ENCODE measurements at places on chromosomes 5 and 9. TPM values are rescaled to one million over a fixed set of nuclear protein-coding genes. Genes with fewer than 3 reads are reported as not detected.

DNA sequence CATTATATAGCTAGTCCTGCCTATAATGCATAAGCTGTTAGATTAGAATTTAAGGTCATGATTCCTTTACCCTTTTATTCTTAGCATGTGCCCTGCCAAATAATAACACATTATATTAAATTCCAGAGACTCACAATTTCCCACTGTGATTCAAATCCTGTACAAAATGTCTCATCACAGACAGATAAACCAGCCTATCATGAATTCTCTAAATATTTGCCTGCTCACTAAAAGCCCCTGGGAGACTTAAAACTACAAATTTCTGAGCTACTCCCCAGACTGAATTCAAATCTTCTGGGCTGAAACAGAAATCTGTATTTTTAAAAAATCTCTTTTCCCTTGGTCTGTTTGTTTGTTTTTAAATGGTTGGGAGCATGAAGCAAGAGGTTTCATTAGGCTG lies 32.7 kb downstream of the GAPT start:
- H3K27ac ChIP-seq = no peak overlapping the region
- no peaks in the 10 kb centered on the region for H3K27me3 ChIP-seq
- no peak overlapping the region for H3K4me3 ChIP-seq
- no peaks in the 10 kb centered on the region for H3K4me1 ChIP-seq

The EQTN gene
- not detected for total RNA-seq

DNA sequence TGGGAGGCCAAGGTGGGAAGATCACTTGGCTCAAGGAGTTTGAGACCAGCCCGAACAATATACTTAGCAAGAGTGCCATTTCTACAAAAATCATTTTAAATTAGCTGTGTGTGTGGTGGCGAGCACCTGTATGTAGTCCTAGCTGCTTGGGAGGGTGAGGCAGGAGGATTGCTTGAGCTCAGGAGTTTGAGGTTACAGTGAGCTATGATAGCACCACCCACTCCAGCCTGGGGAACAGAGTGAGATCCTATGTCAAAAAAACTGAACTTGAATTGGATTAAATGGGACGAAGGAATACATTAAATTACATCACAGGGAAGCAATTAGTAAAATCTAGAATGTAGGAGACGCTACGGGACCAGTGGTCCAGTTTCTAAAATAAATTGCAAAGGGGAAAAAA lies 6.4 kb upstream of the ETF1 start:
- no peaks in the 10 kb centered on the region for H3K27me3 ChIP-seq
- DNase-seq = no peak

- DNase-seq = no peak
- no peak overlapping the region for H3K4me3 ChIP-seq
- H3K36me3 ChIP-seq = no peaks in the 10 kb centered on the region
- no peaks in the 10 kb centered on the region for H3K27me3 ChIP-seq
- H3K27ac ChIP-seq = no peak overlapping the region
- no peaks in the 10 kb centered on the region for H3K4me1 ChIP-seq
Observed at GRCh38 chr9:118975736-118976135, 393.5 kb downstream of the BRINP1 start.

DNA sequence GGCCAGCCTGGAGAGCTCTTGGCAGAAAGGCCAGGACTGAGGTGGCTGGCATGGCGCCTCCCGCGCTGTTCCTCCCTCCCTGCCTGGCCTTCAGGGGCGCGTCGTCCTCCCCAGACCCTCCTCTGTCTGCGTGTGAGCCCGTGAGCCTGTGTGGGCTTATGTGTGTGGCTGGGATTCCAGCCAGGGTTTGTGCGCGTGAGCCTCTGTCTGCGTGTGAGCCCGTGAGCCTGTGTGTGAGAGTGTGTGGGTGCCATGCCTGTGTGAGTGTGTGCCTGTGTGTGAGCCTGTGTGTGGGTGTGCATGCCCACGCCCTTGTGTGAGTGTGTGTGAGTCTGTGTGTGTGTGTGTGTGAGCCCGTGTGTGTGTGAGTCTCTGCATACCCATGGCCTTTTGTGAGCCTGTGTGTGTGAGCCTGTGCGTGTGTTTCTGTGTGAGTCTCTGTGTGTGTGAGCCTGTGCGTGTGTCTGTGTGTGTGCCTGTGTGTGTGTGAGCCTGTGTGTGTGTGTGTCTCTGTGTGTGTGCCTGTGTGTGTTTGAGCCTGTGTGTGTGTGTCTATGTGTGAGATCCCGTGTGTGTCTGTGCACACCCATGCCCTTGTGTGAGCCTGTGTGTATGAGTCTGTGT lies 13.0 kb downstream of the RXRA start:
- H3K4me3 ChIP-seq = no peak overlapping the region
- H3K4me1 ChIP-seq = peaks cover 14% of the 10 kb centered on the region
- H3K36me3 ChIP-seq = no peaks in the 10 kb centered on the region
- H3K27me3 ChIP-seq = no peaks in the 10 kb centered on the region
- peak overlapping the region; percentile 33 for H3K27ac ChIP-seq

DNA sequence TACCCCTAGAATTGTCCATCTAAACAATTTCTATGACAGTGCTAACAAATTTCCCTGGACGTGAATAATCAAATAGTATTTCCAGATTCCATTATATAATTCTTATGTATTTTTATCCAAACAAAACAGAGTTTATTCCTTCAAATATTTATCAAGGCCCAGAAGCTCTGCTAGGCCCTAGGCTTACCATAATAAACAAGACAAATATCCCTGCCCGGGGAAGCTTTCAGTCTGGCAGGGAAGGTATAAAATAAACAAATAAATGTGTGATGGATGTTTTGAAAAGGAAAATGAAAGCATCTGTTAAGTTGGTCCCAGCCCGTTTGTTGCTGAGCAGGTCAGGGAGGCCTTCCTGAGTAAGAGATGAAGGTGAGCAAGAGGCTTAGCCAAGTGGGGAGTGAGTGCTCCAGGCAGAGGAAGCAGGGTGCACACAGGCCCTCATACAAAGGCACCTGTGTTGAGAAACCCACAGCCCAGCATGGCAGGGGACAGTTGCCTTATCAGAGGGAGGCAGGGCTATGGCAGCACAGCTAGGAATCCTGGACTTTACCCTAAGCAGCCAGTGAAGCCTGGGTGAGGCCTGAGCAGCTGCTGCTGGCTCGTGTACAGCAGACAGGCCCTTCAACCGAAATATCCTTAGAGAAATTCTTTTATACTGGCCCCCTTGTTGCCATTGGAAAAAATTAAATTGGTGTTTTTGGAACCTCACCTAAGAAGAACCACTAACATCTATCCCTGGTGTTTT lies 7.7 kb upstream of the SLC35D2 start:
- no peaks in the 10 kb centered on the region for H3K27me3 ChIP-seq
- no peaks in the 10 kb centered on the region for H3K36me3 ChIP-seq
- no peak overlapping the region for H3K4me3 ChIP-seq
- no peak for DNase-seq

- no peak overlapping the region for H3K4me3 ChIP-seq
- no peak for DNase-seq
- H3K27me3 ChIP-seq = no peaks in the 10 kb centered on the region
- no peak overlapping the region for H3K27ac ChIP-seq
- H3K36me3 ChIP-seq = no peaks in the 10 kb centered on the region
Observed at GRCh38 chr9:89522261-89522958, 24.5 kb upstream of the SEMA4D start.

The MRPS27 gene
- 56.7 TPM for total RNA-seq

The SH3TC2 gene
- 1.3 TPM for total RNA-seq

DNA sequence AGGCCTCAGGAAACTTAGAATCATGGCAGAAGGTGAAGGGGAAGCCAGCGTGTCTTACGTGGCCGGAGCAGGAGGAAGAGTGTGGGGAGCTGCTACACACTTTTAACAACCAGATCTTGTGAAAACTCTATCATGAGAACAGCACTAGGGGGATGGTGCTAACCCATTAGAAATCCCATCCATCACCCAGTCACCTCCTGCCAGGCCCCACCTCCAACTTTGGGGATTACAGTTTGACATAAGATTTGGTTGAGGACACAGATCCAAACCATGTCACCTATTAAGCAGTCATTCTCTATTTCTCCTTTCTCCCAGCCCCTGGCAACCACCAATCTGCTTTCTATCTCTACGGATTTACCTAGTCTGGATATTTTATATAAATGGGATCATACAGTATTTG lies 26.9 kb downstream of the PBX3 start:
- H3K4me1 ChIP-seq = no peaks in the 10 kb centered on the region
- H3K36me3 ChIP-seq = no peaks in the 10 kb centered on the region
- no peak overlapping the region for H3K4me3 ChIP-seq
- H3K27me3 ChIP-seq = no peaks in the 10 kb centered on the region
- no peak for DNase-seq

The NOL6 gene
- total RNA-seq = 20.6 TPM

The GABRG2 gene
- 0.32 TPM for total RNA-seq

GRCh38 chr5:166795756-166796155 lies 1495.7 kb upstream of the WWC1 start:
- H3K36me3 ChIP-seq = no peaks in the 10 kb centered on the region
- H3K4me1 ChIP-seq = no peaks in the 10 kb centered on the region
- DNase-seq = no peak

- H3K36me3 ChIP-seq = no peaks in the 10 kb centered on the region
- no peak overlapping the region for H3K27ac ChIP-seq
- DNase-seq = no peak
- H3K4me1 ChIP-seq = no peaks in the 10 kb centered on the region
- no peaks in the 10 kb centered on the region for H3K27me3 ChIP-seq
Observed at GRCh38 chr5:76590027-76590426, 33.2 kb downstream of the F2RL2 start.

The SPATA31C1 gene
- not detected for total RNA-seq

DNA sequence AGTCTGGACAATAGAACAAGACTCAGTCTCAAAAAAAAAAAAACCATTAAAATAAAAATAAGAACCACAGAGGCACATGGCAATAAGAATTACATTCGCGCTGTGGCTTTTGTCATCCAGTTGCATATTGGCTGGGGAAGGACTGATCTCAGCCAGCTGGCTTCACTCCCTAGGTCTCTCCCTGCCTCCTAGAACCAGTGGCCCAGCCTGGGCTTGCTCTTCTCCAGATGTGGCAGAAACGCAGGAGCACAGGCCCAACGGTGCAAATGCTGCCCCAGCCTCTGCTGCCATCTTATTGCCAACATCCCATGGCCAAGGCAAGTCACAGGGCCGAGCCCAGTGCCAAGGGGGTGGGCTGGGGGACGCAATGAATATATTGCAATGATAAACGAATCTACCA lies 37.0 kb downstream of the NKX2-5 start:
- H3K36me3 ChIP-seq = no peaks in the 10 kb centered on the region
- no peaks in the 10 kb centered on the region for H3K27me3 ChIP-seq
- no peak overlapping the region for H3K4me3 ChIP-seq
- no peak for DNase-seq
- peaks cover 54% of the 10 kb centered on the region for H3K4me1 ChIP-seq

The ABO gene
- 0.04 TPM for total RNA-seq

The C9 gene
- not detected for total RNA-seq

The ALDH1B1 gene
- 24.7 TPM for total RNA-seq

GRCh38 chr9:136507992-136508375 lies 25.1 kb upstream of the SEC16A start:
- H3K4me1 ChIP-seq = no peaks in the 10 kb centered on the region
- no peak overlapping the region for H3K4me3 ChIP-seq
- DNase-seq = no peak
- peaks cover 13% of the 10 kb centered on the region for H3K36me3 ChIP-seq
- H3K27me3 ChIP-seq = no peaks in the 10 kb centered on the region
- H3K27ac ChIP-seq = no peak overlapping the region

GRCh38 chr5:123438902-123439301 lies 15.7 kb upstream of the CEP120 start:
- no peak overlapping the region for H3K4me3 ChIP-seq
- H3K27ac ChIP-seq = no peak overlapping the region
- H3K36me3 ChIP-seq = no peaks in the 10 kb centered on the region
- no peaks in the 10 kb centered on the region for H3K27me3 ChIP-seq
- DNase-seq = no peak
- no peaks in the 10 kb centered on the region for H3K4me1 ChIP-seq

The ARHGEF37 gene
- total RNA-seq = 7.6 TPM

Measured in cardiac muscle cell (in vitro differentiated cells and primary cell).